ENCODE measurements at places on chromosomes 7 and 10. TPM values are rescaled to one million over a fixed set of nuclear protein-coding genes. Genes with fewer than 3 reads are reported as not detected.

The CYP17A1 gene
- 1.3 TPM for total RNA-seq

DNA sequence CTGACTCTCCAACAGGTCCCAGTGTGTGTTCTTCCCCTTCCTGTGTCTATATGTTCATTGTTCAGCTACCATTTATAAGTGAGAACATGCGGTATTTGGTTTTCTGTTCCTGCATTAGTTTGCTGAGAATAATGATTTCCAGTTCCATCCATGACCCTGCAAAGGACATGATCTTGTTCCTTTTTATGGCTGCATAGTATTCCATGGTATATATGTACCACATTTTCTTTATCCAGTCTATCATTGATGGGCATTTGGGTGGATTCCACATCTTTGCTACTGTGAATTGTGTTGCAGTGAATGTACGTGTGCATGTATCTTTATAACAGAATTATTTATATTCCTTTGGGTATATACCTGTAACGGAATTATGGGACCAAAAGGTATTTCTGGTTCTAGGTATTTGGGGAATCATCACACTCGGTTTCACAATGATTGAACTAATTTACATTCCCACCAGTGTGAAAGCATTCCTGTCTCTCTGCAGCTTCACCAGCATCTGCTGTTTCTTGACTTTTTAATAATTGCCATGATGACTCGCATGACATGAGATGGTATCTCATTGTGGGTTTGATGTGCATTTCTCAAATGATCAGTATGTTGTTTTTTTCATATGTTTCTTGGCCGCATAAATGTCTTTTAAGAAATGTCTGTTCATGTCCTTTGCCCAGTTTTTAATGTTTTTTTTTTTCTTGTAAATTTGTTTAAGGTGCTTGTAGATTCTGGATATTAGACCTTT, 60.2 kb downstream of the LSMEM1 start:
- H3K27me3 ChIP-seq: no peaks in the 10 kb centered on the region
- no peak overlapping the region for H3K4me3 ChIP-seq
- no peak for DNase-seq
- H3K4me1 ChIP-seq: no peaks in the 10 kb centered on the region
- H3K36me3 ChIP-seq: no peaks in the 10 kb centered on the region

- no peaks in the 10 kb centered on the region for H3K27me3 ChIP-seq
- no peaks in the 10 kb centered on the region for H3K36me3 ChIP-seq
- H3K4me1 ChIP-seq: peaks cover 6% of the 10 kb centered on the region
- H3K4me3 ChIP-seq: peak overlapping the region; percentile 12
Observed at GRCh38 chr10:13087986-13088618, 11.9 kb upstream of the OPTN start.

DNA sequence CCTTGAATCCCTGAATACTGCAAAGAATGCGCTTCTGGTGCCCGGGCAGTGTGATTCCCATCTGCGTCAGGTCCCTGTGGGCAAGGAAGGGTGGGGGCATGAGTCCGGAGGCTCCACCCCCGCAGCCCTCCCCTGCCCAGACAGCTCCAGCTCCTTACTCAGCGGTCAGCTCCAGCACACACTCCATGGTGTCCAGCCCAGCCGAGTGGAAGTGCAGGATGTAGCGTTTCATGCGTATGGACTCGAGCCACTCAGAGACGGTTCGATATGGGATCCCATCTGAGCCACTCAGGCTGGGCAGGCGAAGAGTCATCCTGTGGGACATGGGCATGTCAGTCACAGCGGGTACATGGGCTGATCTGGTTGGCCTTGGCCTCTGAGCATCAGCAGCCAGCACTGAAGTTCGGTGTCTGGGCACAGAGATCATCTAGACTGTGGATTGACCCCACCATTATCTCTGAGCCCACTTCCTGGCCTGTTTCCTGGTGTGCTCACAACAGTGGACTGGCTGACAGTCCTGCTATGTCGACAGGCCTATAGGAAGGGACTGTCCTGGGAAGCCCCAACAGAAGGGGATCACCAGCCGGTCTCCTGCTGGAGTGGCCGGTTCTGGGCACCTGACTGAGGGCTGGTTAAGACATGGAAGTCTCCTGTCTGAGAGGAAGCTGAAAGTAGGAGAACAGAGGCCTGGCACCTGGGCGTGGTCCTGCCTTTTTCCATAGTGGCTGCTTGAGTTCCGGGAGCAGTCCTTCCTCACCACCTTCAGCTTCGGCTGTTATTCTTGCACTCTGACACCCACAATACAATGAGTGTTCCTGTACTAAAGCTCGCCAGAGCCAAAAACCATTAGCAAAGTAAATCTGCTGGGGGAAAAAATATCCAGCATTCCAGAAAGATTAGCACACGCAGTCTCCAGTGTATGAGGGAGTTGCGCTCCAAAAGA, 10.6 kb downstream of the ZYX start:
- H3K36me3 ChIP-seq: peaks cover 21% of the 10 kb centered on the region
- DNase-seq: peak; percentile 75
- peaks cover 92% of the 10 kb centered on the region for H3K4me1 ChIP-seq
- peak overlapping the region; percentile 56 for H3K4me3 ChIP-seq

The ZDHHC6 gene
- 25.9 TPM for total RNA-seq

Data from thoracic aorta (tissue), 2 donors.